ENCODE measurements at places on chromosomes 3 and 15.

- DNase-seq: no peak
Observed at GRCh38 chr3:158991146-158991705, 189.4 kb downstream of the MFSD1 start.

DNA sequence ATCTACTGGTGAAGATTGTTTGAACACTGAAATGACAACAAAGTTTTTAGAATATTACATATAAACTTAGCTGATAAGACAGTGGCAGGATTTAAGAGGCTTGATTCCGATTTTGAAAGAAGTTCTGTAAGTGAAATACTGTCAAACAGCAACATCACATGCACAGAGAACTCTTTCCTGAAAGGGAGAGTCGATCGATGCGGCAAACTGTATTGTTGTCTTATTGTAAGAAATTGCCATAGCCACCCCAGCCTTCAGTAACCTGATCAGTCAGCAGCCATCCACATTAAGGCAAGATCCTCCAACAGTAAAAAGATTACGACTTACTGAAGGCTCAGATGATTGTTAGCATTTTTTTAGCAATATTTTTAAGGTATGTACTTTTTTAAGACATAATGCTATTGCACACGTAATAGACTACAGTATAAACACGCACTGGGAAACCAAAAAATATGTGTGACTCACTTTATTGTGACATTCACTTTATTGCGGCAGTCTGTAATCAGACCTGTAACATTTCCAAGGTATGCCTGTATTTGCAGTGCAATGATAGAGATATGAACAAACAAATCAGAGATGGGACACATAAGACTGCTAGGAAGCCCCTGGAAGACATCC, 225.6 kb upstream of the UBE2E1 start:
- DNase-seq: no peak

DNA sequence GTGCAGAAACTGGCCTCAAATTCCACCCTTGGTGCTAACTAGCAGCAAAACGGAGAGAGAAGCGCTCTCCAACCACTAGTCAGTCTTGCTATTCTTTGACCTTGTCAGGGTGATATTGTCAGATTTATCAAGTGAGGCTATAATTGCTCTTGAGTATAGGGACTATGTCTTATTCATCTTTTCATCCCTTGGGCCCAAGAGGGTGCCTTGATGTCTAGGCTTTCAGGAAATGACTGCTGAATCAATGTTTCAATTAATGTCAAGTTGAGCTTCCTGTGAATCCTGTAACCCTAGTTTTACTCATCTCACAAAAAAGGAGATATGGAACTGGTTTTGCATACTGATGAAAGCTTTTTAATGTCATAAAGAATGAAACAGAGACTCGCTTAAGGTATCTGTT, 701.3 kb downstream of the EDEM1 start:
- no peak for DNase-seq

DNA sequence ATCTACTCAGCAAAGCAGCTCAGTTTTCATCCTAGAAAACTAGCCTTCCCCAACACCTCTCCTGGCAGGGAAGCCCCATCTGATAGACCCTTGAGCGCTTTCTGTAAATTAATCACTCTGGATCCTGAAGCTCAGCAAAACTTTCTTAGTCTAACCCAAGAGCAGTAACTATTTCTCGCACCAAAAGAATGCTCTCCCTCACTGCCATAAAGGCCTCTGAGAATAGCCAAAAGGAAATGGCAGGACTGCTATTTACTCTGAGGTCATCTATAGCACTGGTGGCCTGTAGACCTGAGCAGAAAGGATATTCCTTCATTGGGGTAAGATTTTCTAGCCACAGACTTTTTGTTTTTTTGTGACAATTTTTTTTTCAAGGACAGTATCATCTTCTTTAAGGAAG, 345.8 kb upstream of the ADAMTS9 start:
- no peak for DNase-seq

GRCh38 chr15:70387081-70387480, 289.4 kb upstream of the TLE3 start:
- no peak for DNase-seq

GRCh38 chr3:149460117-149460516, 14.4 kb upstream of the TM4SF4 start:
- DNase-seq: no peak

DNA sequence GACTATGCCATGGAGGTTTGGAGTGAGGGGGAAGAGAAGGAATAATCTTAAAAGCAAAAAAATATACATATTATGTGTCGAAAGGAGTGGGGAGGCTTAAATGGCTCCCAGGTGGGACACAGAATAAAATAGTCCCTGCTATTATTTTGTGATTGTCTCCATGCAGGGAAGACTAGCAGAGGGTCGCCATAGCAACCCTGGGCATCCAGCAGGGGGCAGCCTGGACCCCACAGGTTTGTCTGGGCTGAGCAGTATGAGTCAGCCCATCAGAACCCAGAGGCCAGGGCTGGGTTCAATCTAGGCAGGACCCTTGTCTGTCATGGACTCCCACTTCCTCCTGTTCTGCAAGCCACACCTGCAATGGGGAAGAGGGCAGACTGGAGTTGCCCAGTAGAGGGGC, 17.6 kb upstream of the LINGO1 start:
- no peak for DNase-seq

DNA sequence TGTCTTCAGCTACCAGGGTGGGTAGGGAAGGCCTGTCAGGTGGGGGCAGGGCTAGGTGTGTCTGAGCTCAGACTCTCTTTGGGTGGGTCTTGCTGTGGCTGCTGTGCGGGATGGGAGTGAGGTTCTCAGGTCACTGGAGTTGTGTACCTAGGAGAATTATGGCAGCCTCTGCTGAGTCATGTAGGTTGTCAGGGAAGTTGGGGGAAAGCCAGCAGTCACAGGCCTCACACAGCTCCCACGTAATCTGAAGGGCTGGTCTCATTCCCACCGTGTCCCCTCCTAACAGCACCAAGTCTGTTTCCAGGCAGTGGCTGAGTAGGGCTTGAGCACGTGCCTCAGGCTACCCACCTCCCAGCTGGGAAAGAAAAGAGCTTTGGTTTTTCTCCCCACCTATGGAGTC, 67.0 kb downstream of the CHCHD4 start:
- no peak for DNase-seq

- peak; percentile 19 for DNase-seq
Observed at GRCh38 chr3:136276049-136276755, 26.1 kb downstream of the PCCB start.

DNA sequence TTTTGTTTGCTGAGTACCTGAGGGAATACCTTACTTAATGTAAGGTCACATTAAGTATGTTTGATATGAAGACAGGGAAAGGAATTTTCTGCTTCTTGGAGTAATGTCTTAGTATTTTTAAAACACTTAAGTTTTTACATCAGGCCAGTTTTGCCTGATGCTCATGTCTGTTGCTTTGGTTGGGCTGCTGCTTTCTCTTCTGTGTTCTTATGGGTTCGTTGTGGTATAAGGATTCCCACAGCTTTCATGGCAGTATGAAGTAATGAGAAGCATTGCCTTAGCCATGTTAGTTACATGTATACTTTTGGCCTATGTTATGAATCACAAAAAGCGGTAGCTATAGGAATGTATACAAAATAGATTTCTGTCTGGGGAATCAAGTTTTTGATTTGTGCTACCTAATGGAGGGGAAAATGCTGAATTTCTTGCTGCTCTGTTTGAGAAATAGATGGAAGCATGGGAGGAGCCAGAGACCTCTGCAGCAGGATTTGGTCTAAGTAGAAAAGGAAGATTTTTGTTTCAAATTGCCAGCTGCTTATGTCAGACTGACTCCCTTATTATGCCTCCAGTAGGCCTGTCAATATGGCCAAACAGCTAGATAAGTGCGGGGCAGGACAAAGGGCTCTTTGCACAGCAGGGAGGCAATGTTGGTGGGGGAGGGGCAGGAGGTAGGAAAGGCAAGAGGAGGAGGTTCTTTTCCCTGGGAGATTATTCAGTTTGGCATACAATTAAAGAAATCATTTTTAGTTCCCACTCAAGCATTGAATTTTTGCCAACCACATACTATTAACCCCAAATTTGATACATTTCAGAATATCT, 5.2 kb downstream of the SETD5 start:
- DNase-seq: no peak

DNA sequence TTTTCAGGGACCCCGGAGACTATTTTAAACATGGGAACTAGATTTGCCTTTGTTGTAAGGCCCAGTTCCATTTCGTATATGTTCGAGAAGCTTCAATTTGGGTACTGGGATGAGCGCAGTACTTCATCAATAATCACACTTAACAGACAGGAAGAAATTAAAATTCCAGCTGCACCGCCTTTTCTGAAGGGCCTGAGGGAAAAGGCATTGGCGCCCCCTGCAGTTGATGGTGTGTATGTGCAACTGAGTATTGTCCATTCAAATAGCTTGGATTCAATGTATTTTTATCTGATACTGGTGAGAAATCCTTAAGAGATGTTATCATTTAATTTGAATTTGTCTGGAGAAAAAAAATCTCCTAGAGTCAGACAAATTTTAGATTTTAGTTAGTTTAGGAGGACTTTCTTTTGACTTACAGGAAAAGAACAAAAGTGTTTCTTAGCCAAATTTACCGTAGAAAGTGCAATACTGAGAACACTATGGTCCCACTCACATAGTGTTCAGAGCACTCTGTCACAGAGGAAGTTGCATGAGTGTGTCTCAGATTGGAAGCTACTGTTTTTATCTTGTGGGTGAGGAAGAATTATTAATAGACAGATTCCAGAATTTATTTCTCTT, 5.4 kb upstream of the ALDH1A2 start:
- DNase-seq: no peak

- no peak for DNase-seq
Observed at GRCh38 chr3:67650084-67650483, 4.3 kb downstream of the SUCLG2 start.

DNA sequence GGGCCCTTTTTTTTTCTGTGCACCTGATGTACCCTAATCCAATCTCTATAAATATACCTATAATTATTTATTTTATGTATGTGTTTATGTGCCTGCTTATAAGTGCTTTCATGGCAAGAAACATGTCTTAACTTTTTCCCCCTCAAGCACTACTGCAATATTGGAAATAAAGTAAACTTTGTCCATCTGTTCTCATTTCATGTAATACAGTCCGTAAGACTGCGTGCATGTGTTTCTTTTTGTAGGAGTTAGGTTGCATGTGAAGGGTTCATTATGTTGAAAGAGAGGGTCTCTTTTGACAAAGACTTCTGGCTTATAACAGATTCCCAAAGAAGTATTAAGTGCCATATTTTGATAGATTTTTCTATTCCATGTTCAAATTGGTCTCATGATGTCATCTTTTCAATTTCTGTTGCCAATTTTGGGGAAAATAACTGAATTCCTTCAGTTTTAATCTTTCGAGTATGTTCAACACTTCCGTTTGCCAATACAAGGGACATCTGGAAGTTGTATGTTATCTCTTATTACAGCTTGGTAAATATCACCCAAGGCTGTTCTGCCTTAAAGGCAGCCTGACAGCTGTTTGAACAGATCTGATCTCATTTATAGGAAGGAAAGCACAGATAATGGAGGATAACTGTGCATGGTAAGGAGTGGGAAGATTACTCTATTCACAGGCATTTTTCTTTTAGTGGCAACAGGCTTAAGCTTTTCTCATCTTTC, 273.1 kb upstream of the SGO1 start:
- peak; percentile 65 for DNase-seq

- peak; percentile 91 for DNase-seq
Observed at GRCh38 chr3:171967137-171967783, 72.1 kb upstream of the FNDC3B start.

- DNase-seq: no peak
Observed at GRCh38 chr15:60184579-60184978, 180.5 kb downstream of the FOXB1 start.

GRCh38 chr3:100754563-100755334, 45.5 kb downstream of the TFG start:
- DNase-seq: no peak

- DNase-seq: no peak
Observed at GRCh38 chr3:105876780-105877327, 8.0 kb upstream of the CBLB start.

DNA sequence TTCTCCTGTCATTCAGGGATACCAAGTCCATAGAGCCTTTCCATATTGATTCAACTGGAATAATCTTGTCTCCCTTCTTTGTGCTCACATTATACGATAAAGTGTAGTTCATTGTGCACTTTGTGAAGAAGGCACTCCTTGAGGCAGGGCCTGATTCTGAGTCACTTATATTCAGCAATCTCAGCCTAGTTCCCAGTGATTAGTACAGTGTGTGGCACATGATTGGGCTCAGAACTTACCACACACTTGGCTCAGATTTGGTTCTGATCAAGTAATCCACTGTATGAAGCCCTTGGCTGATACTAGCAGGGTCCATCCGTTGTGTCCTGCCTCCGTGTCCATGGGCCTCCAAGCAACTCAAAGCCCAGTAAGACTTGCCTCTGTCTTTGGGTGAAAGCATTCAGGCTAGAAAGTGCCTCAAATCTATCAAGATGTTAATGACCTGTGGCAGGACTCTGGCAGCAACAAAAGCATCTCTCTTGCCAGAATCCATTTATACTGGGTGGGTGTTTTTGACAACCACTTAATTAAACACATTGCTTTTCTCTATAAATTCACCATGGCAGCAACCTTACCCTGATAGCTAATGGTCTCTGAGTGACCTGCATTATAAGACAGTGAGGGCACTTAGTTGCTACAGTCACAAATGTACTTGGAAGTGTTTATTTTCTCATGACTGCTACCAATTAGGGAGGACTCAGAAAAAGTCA, 51.3 kb downstream of the TPRG1 start:
- DNase-seq: peak; percentile 3

- DNase-seq: no peak
Observed at GRCh38 chr3:60337421-60337820, 913.8 kb downstream of the FHIT start.

GRCh38 chr3:68855620-68856019, 76.7 kb downstream of the TAFA4 start:
- DNase-seq: no peak

GRCh38 chr3:184296616-184297015, 2.4 kb upstream of the PSMD2 start:
- no peak for DNase-seq

DNA sequence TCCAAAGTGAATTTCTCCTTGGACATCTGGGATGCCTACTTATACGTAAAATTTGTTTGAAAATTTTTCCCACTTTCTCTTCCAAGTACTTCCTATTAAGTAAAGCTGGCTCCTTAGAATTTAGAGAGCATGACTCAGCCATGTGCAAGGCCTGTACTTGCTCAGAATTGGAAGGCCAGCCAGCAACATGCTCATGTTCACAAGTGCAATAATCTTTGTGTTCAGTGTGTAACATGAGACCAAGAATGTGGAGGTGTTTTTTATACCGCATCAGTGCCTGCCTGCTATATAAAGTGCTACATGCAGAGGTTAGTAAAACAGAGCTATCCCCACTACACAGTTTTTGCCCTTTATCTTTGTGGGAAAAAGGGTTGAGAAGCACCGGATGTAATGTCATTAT, 151.9 kb upstream of the FEZF2 start:
- DNase-seq: no peak

- DNase-seq: no peak
Observed at GRCh38 chr3:62843508-62843907, 31.7 kb downstream of the CADPS start.
